Stimulated activated CD8-positive, alpha-beta memory T cell treated with anti-CD3 and anti-CD28 coated beads, Interleukin-12 subunit alpha, Interleukin-12 subunit beta, amount 100 ng/mL, for 1 hour (primary cell): ENCODE measurements at places on chromosomes 5 and 9.

DNA sequence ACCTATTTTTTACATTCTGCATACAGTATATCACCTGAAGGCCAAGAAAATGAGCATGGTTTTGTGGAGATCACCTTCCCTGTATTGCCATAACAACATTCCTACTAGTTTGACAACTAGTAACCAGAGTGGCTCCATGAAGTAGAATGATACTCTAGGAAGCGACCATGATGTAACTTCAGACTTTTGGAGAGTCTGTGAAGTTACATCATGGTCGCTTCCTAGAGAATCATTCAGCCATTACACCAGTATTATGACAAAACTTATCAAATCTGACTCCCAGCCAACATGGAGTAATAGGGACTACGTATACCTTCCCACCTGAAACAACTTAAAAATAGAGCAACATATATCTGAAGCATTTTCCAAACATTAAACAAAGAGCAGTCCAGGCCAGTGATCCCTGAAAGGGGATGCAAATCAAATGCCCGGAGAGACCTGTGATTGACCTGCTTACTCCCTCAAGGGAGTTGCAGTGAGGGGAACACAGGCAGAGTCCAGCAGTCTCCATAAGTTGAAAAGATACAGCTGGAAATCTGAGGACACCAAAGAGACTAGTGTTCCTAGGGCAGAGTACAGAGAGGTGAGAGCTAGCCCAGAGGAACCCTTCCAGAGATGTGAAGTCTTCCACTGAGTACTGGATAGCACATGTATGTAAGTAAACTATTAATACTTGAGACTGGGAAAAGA is 7.8 kb downstream of the ECM2 start:
- DNase-seq, result no peak

DNA sequence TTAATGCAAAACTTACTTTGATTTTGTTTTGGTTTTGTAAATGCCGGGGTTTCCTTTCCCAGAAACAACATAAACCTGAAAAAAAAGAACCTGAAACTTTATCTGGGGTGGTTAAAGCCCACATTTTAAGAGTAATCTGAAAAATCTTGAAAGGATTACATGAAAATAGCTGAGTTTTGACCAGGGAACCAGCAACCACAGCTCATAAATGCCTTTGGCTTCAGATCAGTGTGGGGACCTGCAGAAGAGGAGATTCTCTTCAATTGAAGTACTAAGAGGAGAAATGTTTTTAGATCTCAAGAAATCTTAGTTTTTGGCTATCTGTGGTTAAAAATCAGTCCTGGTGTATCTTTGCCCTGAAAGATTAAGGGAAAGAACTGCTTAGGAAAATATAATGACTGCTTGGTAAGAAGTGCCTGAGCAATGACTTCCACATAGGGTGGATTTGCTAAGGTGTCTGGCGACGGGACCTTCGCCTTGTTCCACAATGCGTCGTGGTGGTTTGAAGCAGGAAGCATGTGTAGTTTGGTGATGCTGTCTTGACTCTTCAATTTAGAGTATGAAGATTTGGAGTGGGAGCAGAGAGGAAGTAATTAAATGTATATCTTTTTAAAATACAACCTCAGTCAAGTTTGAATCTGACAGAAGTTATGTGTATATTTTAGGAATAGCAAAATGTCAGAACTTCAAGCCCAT is 186.5 kb downstream of the MAN2A1 start:
- DNase-seq, result no peak

DNA sequence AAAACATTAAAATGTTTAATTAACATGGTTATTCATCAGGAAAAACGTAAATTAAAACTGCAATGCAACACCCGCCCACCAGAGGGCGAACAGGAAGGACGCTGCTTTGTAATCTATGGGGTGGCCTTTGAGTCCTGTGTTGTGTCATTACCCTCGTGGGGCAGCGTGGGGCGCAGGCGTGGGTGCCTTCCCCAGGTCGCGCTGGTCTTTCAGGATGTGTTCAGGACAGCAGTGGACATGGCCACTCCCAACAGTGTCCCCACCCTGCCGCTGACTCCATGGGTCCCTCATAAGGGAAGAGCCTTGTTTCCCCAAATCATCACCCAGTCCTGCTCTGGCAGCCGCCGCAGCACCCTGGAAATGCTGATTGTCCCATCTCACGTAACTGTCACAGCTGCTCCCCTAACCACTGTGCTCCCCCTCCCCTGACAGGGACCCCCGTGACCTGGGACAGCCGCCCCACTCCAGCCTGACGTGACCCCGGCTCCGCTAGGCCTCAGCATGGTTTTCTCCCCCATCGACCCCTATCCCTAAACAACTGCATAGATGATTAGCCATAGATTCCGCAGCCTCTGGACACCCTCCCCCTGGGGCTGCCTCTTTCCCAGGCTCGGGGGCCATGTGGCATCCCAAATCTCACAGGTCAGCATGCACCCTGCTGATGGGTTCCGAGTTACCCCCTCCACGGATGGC is 36.4 kb downstream of the GLT6D1 start:
- peak; percentile 25 for DNase-seq

GRCh38 chr5:127799293-127799905 is 96.2 kb downstream of the CCDC192 start:
- DNase-seq, result no peak

- no peak for DNase-seq
These were observed 41.9 kb downstream of the STK10 start for GRCh38 chr5:172145870-172146747.

GRCh38 chr5:151451626-151452520 is 4.5 kb downstream of the SLC36A1 start:
- no peak for DNase-seq

- no peak for DNase-seq
These were observed 95.9 kb upstream of the MVB12B start for GRCh38 chr9:126230692-126231091.

- no peak for DNase-seq
These were observed 222.8 kb upstream of the KLF4 start for GRCh38 chr9:107712390-107712789.

- no peak for DNase-seq
These were observed 453.3 kb downstream of the KIF4B start for GRCh38 chr5:155466851-155467250.

DNA sequence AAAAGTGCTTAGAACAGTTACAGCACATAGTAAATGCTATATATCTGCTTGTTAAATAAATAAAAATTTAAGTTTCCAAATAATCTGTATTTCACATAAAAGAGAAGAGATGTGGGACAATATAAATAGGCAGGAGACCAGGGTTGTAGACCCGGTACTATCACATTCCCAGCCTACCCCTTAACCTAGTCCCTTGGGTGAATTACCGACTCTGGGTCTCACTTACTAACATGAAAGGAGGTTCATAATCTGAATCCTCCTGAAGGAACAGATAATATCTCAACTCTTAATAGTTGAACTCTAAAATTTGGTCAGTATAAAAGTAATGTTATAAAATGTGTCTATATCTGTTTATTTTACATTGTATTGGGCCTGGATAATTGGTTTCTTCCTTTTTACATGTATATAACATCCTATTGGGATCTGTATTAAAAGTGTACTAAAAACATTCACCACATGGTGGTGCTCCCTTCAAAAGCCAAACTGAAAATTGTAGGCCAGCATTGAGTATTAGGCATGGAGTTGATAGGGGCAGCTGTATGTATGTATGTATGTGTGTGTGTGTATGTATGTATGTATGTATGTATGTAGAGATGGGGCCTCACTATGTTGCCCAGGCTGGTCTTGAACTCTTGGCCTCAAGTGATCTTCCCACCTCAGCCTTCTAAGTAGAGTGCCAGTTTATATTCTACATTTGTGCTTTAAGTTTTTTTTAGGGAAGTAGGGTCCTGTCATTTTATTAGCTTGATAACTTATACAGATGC is 64.2 kb upstream of the ABL1 start:
- no peak for DNase-seq

- DNase-seq, result no peak
These were observed at the start of gene ANGPTL2 for GRCh38 chr9:127122176-127123063. TSS of gene ANGPTL2 (minus strand) at chr9:127122635. CDS start at chr9:127108731, 13,904 bp downstream.

DNA sequence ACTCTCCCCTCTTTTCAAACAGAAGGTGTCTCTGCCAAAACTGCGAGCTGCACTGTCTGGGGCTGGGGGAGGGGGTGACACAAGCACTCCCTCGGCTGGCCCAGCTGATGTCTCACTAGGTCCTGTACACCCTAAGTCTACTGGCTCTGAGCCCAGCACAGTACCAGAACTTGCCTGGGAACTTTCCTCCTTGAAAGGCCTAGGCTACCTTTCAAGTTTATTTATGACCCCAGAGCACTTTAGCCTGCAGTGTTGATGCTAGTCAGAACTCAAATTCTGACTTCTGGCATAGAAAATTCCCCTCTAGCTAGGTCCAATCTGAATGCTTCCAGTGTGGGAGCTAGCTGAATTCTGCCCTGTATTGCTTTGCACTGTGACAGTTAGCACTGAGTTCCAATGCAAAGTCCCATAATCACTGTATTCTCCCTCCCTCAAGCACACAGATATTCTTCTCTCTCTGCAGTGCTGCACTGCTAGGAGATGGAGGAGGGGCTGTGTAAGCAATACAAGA is 10.5 kb downstream of the LURAP1L start:
- no peak for DNase-seq

GRCh38 chr9:95505717-95506427 is 10.9 kb downstream of the PTCH1 start:
- DNase-seq, result no peak

- no peak for DNase-seq
These were observed 109.1 kb downstream of the CDH10 start for GRCh38 chr5:24535646-24536045.

- no peak for DNase-seq
These were observed 753.9 kb upstream of the PTPRD start for GRCh38 chr9:11366585-11367129.

DNA sequence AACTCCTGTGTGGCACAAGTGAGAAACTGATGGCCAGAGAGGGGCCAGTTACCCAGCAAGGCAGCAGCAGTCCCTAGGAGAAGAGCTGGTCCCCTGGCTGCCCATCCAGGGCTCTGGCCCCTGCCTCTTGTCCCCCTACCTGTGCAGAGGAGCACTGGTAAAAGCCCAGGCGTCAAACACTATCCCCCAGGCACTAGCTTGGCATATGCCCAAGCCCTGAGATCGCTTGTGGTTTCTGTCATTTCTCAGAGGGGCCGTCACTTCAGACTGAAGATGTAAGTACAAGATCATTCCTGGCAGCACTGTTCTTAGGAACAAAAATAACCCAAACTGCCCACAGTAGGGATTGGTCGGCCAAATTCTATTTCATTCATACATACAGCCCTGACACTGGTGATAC is 53.9 kb downstream of the COL15A1 start:
- DNase-seq, result no peak

GRCh38 chr9:130220352-130220751 is 45.2 kb upstream of the HMCN2 start:
- DNase-seq, result no peak

DNA sequence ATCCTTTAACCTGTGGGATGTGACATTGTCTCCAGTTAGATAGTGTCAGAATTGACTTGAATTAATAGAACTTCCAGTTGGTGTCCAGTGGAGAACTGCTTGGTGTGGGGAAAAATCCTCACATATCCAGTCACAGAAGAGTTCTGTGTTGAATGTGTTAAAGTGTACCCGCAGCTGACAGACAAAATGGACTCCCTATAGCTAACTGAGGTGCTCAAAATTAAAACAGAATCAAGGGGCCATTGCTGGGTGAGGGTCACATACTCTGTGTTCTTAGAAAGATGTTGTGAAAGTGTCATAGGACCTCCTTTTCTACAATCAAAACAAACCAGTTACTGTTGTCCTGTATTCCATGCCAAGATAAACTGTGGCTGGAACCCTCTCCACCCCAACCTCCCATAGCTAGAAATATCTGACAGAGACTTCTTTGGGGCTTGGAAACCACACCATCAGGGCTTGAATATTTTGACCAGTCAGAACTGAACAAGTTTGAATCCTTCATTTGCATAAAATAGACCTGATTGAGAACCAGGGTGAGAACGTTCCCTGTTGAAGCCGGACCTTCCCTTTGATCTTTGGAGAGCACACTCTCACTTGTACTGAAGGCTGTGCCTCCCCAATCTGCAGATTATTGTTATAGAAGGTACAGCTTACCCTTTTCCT is 164.0 kb upstream of the ZNF608 start:
- no peak for DNase-seq

GRCh38 chr5:142810743-142811290 is 40.6 kb downstream of the ARHGAP26 start:
- DNase-seq, result no peak

DNA sequence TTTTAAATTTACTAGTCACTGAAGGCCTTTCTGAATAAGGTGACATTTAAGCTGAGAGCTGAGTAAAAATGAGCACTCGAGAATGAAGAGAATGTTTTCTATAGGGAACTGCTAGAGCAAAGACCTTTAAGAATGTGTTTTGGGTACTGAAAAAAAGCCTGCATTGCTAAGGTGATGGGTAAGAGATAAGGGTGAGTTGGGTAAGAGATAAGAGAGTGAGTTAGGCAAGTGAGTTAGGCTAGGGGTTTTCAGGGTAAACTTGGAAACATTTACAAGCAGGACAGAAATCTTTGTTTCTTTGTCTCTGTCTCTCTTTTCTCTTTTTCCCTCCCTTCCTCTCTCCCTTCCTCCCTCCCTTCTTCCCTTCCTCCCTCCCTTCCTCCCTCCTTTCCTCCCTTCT is 5.6 kb downstream of the RAD23B start:
- no peak for DNase-seq

- DNase-seq, result no peak
These were observed 1.1 kb upstream of the ORM1 start for GRCh38 chr9:114321759-114322158.

- DNase-seq, result no peak
These were observed 5.7 kb downstream of the ZNF366 start for GRCh38 chr5:72501488-72501887.

GRCh38 chr9:130073373-130073772 is 19.7 kb downstream of the GPR107 start:
- no peak for DNase-seq

DNA sequence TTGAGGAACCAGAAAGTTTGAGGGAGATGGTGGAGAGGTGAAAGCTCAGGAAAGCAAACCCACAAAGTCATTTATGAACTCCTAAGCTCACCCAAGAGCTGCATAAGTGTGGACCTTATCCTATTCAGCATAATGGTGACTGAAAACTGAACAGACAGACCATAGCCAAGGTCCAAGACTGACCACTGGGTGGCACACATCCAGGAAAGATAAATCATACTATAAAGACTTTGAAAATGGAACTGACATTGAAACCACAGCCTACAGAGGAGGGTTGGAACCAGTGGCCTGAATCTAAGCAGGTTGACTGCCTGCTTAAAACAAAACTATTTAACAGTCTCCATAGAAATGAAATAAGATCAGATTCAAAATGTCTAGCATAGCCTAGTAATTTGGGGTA is 121.0 kb upstream of the RGS7BP start:
- no peak for DNase-seq

DNA sequence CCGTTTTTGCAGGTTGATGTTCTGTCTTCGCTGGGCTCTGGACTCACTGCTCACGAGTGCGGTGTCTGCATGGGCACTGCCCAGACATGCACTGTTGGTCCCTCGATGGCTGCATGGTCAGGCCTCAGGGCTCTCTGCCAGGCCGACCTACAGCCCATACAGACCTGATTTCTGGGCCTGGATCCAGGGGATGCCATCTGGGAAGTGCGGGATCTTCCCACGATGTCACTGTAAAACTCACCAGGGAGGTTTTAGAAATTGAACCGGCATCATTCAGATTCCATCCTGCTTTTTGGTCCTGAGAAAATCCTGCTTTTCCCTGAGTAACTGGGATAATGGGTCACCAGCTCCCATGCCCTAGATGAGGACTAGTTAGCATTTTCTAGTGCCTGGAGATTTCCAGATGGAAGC is 9.1 kb downstream of the S1PR3 start:
- DNase-seq, result no peak
